ENCODE measurements at places on chromosomes 2 and 18. TPM values are rescaled to one million over a fixed set of nuclear protein-coding genes. Genes with fewer than 3 reads are reported as not detected.

GRCh38 chr2:26993768-26994167 is 23.3 kb downstream of the MAPRE3 start:
- H3K4me1 ChIP-seq: no peaks in the 10 kb centered on the region
- no peaks in the 10 kb centered on the region for H3K36me3 ChIP-seq

DNA sequence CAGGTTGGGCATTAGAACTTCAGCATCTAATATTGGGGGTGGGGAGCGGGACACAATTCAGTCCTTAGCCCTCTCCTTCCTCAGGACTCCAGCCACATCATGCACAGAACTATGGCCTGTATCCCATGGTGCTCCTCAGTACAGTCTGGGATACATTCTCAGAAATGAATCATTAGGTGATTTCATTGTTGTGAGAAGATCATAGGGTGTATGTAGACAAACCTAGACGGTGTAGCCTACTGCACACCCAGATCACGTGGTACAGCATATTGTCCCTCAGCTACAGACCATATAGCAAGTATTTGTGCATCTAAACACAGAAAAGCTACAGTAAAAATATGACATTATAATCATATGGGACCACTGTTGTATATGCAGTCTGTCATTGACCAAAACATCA is 23.2 kb upstream of the IMP4 start:
- H3K27ac ChIP-seq: no peak overlapping the region
- no peaks in the 10 kb centered on the region for H3K27me3 ChIP-seq
- H3K4me1 ChIP-seq: no peaks in the 10 kb centered on the region

GRCh38 chr2:163264341-163264740 is 425.8 kb upstream of the KCNH7 start:
- no peak for DNase-seq
- H3K27me3 ChIP-seq: no peaks in the 10 kb centered on the region

DNA sequence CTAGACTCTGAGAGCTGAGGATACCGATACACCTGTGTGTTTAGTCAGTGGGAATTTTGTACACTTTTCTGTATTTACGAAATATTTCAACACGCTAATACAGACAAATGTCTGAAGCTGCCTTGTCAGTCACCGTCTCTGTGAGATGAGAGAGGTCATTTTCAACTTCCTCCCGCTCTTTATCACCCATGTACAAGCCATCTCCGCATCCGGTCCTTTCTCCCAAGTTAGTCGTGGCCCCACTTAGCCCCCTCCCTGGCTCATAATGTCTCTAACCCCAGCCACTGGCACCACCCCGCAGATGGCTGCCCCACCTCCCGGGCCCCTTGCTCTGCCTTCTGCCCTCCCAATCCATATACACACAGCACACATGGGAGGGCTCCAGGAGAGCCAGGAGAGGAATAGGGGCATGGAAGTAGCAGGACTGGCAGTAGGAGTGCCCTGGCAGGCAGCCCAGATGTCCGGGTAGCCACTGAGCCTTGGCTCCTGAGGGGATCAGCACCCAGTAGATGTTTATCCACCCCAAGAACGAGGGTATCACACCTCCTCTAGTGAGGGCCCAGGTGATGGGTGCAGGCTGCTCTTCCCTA is 2.0 kb upstream of the RUFY4 start:
- H3K4me3 ChIP-seq: no peak overlapping the region
- H3K36me3 ChIP-seq: no peaks in the 10 kb centered on the region
- H3K4me1 ChIP-seq: no peaks in the 10 kb centered on the region
- H3K27ac ChIP-seq: no peak overlapping the region

DNA sequence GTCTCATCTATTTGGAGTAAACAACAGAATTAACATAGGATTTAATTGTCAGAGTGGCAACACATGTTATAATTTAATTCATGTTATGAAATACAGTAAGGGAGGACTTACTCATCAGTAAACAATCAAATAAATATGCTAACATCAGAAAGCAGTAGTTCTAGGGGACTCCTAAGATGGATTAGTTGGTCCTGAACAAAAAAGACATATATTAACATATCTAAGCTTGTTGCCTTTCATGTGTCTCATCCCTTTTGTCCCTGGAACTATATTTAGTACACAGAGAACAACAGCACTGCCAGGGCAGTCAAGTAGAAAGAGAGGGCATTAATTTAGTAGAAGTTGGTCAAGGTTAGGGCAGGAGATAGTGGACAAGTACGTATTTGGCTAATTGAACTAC is 117.8 kb upstream of the FZD5 start:
- no peaks in the 10 kb centered on the region for H3K36me3 ChIP-seq
- DNase-seq: no peak
- no peaks in the 10 kb centered on the region for H3K27me3 ChIP-seq
- no peak overlapping the region for H3K4me3 ChIP-seq
- no peak overlapping the region for H3K27ac ChIP-seq

DNA sequence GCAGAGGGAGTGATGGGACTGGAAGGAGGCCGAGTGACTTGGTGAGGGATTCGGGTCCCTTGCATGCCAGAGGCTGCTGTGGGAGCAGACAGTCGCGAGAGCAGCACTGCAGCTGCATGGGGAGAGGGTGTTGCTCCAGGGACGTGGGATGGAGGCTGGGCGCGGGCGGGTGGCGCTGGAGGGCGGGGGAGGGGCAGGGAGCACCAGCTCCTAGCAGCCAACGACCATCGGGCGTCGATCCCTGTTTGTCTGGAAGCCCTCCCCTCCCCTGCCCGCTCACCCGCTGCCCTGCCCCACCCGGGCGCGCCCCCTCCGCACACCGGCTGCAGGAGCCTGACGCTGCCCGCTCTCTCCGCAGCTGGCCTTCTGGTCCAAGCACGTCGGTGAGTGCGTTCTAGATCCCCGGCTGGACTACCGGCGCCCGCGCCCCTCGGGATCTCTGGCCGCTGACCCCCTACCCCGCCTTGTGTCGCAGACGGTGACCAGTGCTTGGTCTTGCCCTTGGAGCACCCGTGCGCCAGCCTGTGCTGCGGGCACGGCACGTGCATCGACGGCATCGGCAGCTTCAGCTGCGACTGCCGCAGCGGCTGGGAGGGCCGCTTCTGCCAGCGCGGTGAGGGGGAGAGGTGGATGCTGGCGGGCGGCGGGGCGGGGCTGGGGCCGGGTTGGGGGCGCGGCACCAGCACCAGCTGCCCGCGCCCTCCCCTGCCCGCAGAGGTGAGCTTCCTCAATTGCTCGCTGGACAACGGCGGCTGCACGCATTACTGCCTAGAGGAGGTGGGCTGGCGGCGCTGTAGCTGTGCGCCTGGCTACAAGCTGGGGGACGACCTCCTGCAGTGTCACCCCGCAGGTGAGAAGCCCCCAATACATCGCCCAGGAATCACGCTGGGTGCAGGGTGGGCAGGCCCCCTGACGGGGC is 4.6 kb downstream of the PROC start:
- no peaks in the 10 kb centered on the region for H3K36me3 ChIP-seq
- H3K27ac ChIP-seq: no peak overlapping the region
- no peaks in the 10 kb centered on the region for H3K27me3 ChIP-seq
- no peak overlapping the region for H3K4me3 ChIP-seq

DNA sequence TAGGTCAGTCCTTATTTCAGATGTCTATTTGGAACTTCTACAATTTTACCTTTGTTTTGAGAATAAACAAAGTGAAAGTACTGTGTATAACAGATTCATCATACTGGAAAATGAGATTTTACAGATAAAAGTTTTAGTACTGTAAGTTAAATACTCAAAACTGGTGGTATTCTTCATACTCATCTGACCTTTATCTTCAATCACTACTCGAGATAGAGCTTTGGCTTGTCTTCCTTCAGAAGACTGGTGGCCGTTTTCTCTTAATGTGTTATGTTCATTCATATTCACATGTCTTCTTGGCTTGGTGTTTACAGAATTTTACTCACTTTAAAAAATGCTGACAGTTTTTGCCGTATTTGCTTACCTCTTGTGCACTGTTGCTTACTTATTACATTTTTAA is 2.1 kb downstream of the SPOPL start:
- no peaks in the 10 kb centered on the region for H3K36me3 ChIP-seq
- peak overlapping the region; percentile 81 for H3K4me3 ChIP-seq
- no peak overlapping the region for H3K27ac ChIP-seq

The LPIN1 gene
- 4.4 TPM for polyA plus RNA-seq

The SERPINB13 gene
- polyA plus RNA-seq: 0.15 TPM

GRCh38 chr2:16798472-16798871 is 132.8 kb upstream of the CYRIA start:
- no peaks in the 10 kb centered on the region for H3K4me1 ChIP-seq
- no peaks in the 10 kb centered on the region for H3K36me3 ChIP-seq
- H3K27me3 ChIP-seq: no peaks in the 10 kb centered on the region
- H3K27ac ChIP-seq: no peak overlapping the region
- no peak for DNase-seq
- H3K4me3 ChIP-seq: no peak overlapping the region

Data from aorta (tissue), 5 donors.